Glutamatergic neuron (in vitro differentiated cells): ENCODE measurements at places on chromosomes 2 and 18.
A peak's percentile ranks its signal among the peaks of the same experiment; 100 is the strongest.

GRCh38 chr2:72994282-72994990 lies 77.1 kb downstream of the SFXN5 start:
- no peak for DNase-seq

- DNase-seq, result no peak
Measured at GRCh38 chr2:229388731-229389130, 117.6 kb upstream of the PID1 start.

- DNase-seq, result peak; percentile 45
Measured at GRCh38 chr2:85887566-85888019, 1.2 kb downstream of the ST3GAL5 start.

- no peak for DNase-seq
Measured at GRCh38 chr18:38241216-38241615, 675.6 kb upstream of the CELF4 start.

DNA sequence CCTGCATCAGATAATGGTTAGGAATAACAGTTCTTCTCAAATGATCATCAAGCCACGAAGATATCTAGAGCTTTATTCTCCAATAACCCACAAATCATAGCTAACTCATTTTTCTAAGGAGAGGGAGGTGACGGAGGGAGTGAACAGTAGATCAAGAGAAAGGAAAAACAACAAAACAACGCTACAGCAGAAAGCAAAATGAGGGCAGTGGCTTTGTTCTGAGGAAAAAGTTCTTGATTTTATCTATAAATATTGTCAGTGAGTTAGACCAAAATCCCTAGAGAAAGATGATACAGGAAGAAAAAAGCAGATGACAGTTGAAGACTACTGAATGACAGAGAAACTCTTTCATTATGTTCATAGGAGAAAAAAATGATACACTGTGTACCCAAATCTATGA lies 71.0 kb downstream of the STK39 start:
- no peak for DNase-seq

DNA sequence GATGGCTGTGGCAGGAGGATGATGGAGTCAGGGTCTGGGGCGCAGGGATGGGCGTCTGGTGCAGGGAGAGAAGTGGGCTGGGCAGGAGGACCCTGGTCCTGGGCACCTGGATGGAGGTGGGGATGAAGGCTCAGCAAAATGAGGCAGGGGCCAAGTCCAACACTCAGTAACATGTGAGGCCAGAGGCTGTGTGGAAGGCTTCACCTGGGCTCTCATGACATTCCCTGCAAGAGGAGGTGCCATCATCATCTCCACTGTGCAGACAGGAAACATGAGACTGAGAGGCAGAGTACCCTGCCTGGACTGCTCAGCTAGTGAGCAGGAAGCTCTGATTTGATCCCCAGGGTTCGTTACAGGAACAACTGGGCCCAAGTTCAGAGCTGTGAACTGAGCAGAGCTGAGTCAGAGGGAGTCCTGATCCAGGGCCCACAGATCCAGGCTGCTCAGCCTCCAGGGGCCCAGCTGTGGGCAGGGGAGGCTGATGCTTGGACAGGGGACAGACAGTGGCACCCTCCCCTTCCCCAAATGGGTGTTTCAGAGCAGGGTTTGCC lies 36.9 kb downstream of the HJURP start:
- DNase-seq, result no peak

DNA sequence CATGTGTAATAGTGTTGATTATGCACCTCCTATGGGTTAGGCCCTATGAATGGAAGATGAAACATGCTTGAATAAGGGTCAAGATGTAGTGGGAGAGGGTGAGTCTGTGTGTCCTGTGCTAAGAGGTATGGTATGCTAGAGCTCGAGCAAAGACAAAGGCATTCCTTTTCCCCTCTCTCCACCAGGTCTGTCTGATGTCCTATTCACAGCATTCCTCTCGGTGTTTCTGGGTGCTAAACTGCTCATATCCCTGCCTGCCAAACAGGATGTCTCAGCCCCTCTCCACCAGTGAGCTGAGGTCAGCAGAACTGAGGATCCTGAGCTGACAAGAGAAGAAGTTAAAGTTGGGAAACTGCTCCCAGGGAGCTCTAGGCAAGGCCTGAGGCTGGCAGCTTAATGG lies 344.9 kb downstream of the TSN start:
- DNase-seq, result no peak

GRCh38 chr2:122519366-122519765 lies 763.9 kb downstream of the TSN start:
- DNase-seq, result no peak

DNA sequence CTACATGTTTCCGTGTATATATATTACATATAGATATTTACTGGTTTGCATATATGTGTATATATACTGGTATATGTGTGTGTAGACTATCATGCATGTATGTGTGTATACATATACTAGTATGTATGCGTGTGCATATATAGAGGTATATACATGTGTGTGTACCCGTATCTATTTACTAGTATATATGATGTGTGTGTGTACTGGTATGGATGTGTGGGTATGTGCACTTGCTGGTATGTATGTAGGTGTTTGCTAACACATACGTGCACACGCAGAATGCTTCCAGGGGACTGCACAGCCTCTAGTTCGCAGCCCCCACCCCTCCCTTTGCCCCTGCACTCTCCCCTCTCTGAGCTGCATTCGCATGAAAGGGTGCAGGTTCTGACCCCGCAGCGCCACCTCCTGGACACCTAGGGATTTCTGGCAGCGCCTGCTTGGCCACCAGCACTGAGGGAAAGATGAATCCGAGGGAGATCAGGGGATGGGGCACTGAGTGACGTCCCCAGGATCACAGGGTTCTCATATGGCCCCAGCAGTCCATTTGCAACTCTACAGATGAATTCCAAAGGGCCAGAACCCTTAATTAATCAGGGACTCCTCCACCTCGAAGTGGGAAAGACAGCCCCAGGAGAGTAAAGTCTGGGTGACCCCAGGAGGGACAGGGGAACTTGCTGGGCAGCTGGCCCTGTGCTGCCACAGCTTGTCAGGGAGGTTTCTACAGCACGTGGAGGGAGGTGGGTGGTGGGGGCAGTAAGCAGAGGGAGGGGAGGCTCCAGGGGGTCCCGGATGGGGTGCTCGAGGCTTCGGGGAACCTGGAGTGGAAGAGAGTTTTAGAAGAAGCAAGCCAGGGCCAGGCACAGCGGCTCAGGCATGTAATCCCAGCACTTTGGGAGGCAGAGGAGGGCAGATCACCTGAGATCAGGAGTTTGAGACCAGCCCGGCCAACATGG lies 66.8 kb upstream of the ASAP2 start:
- peak; percentile 95 for DNase-seq

DNA sequence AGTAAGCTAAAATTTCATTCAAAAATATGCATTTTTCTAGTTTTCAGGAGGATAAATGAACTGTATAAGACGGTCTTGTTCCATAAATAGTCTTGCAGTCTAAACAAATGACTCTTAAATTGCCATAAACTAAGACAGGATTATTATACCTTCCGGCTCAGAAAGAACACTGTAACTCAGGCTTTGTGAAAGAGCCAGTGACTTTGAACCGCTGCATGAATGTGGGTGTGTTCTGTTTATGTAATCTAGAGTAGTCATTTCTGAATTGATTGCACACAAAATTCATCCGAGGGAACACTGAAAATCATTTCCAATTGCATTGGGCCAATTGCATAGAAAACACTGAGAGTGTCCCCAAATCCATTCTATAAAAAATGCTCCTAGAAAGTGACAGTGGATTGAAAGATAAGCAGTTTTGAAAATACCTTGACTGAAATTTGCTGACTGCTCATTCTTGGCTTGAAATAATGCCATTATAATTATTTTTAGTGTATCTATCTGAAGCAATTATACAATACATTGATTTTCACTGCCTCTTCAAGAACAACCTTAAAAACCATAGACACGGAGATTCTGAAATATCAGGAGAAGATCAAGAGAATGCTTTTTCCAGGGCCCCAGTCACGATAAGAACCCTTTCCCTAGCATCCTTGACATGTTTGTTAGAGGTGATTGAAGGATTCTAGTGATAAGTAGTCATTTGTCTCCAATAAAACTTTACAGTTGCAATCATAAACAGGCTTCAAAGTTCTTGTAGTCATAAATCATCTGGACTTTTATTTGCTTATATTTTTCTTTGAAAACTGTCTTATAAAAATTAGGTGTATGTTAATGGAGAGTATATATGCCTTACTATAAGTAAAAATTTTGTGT lies 55.4 kb downstream of the CNTNAP5 start:
- DNase-seq, result no peak

- DNase-seq, result no peak
Measured at GRCh38 chr2:158144914-158145625, 43.4 kb downstream of the UPP2 start.

- peak; percentile 71 for DNase-seq
Measured at GRCh38 chr2:199985625-199986207, 30.3 kb downstream of the MAIP1 start.
